ENCODE measurements at places on chromosomes 6 and 20.

DNA sequence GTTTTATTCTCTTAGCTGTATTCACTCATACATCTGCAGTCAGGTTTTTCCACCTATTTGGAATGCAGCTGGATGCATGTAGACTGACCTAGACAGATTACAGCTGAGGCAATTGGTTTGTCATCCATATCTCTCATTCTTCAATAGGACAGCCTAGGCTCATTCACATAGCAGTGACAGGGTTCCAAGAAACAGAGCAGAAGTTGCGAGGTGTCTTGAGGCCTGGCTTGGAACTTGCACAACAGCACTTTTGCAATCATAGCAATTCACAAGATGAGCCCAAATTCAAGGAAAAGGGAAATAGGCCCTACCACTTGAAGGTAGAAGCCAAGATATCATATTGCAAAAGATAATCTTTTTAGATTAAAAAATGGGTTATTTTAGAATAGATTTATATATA is 508.9 kb upstream of the JAG1 start:
- no peak for DNase-seq

GRCh38 chr6:113587078-113587699 is 270.0 kb upstream of the MARCKS start:
- no peak for DNase-seq

- no peak for DNase-seq
Observed at GRCh38 chr6:41785689-41786450, 1.6 kb upstream of the TOMM6 start.

GRCh38 chr6:145042559-145042958 is 692.8 kb downstream of the EPM2A start:
- no peak for DNase-seq

DNA sequence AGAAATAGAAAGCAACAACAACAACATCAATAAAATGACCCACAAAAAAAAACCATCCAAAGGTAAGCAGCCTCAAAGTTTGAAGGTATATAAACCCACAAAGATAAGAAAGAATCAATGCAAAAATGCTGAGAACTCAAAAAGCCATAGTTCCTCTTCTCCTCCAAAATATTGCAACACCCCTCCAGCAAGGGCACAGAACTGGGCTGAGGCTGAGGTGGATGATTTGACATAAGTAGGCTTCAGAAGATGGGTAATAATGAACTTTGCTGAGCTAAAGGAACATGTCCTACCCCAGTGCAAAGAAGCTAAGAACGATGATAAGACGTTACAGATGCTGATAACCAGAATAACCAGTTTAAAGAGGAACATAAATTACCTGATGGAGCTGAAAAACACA is 188.8 kb upstream of the BTBD3 start:
- DNase-seq = no peak

GRCh38 chr6:35476004-35476403 is 7.8 kb downstream of the RPL10A start:
- no peak for DNase-seq

GRCh38 chr20:3209257-3209945 is at the start of gene ITPA:
Gene ITPA (plus strand): TSS chr20:3209498. CDS start chr20:3209552, 54 bp downstream.
- DNase-seq = peak; percentile 60
